ENCODE measurements at places on chromosomes 6 and 20. TPM values are rescaled to one million over a fixed set of nuclear protein-coding genes. Genes with fewer than 3 reads are reported as not detected.

The RGS17 gene
- total RNA-seq = not detected

The UNC5CL gene
- 1.2 TPM for total RNA-seq

The VGLL2 gene
- not detected for total RNA-seq

The PLA2G7 gene
- total RNA-seq = not detected

The PPIL6 gene
- total RNA-seq = not detected

The TMC2 gene
- total RNA-seq = not detected

The TMEM151B gene
- not detected for total RNA-seq

The ADISSP gene
- total RNA-seq = 62.9 TPM

The POLR3F gene
- total RNA-seq = 15.3 TPM

The NRN1 gene
- 4.8 TPM for total RNA-seq

The CGA gene
- total RNA-seq = not detected

The SPO11 gene
- not detected for total RNA-seq

The CRISP3 gene
- total RNA-seq = not detected

The MYB gene
- 44.2 TPM for total RNA-seq

The ZCCHC3 gene
- 23.7 TPM for total RNA-seq

The PTCRA gene
- total RNA-seq = not detected

The VNN1 gene
- not detected for total RNA-seq

The SSTR4 gene
- total RNA-seq = not detected

The KCNK15 gene
- total RNA-seq = 0.76 TPM

The RAB44 gene
- total RNA-seq = not detected

The CNBD2 gene
- total RNA-seq = 3.1 TPM

The SALL4 gene
- 0.28 TPM for total RNA-seq

The EPHA7 gene
- not detected for total RNA-seq

The FAM83B gene
- not detected for total RNA-seq

The COL20A1 gene
- not detected for total RNA-seq

All from activated CD4-positive, alpha-beta T cell treated with anti-CD3 and anti-CD28 coated beads, Interleukin-2, amount 10 ng/mL, durations not matched to agents 24 days and 14 days (primary cell).